ENCODE measurements at places on chromosomes 3 and 15. TPM values are rescaled to one million over a fixed set of nuclear protein-coding genes. Genes with fewer than 3 reads are reported as not detected.

Gene COL6A6
- 0.13 TPM for total RNA-seq

Gene C3orf70
- total RNA-seq = 7.6 TPM

Gene INSYN1
- total RNA-seq = 43.7 TPM

Gene CELSR3
- total RNA-seq = 0.92 TPM

Gene MCF2L2
- total RNA-seq = 0.61 TPM

- no peak overlapping the region for H3K27ac ChIP-seq
- no peaks in the 10 kb centered on the region for H3K4me1 ChIP-seq
- DNase-seq = no peak
- no peaks in the 10 kb centered on the region for H3K36me3 ChIP-seq
- no peaks in the 10 kb centered on the region for H3K27me3 ChIP-seq
Observed at GRCh38 chr15:86163816-86164215, 84.1 kb downstream of the AGBL1 start.

DNA sequence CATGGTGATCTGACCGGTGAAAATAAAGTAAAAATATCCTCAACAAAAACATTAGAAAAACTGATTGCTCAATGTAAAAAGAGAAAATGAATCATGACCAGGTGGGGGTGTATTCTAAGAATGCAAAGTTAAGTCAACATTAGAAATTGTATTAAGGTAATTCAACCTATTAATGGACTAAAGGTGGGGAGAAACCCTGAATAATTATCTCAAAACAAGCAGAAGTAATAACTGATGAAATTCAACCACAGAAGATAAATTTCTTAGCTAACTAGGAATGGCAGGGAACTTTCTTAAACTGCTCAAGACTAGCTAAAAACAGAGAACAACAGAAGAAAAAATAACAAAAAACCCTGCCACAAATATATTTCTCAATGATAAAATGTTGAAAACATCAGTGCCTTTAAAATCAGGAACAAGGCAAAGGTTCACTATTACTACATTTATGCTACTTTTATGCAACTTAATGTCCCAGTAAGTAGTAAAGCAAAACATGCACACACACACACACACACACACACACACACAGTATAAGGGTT, 204.4 kb upstream of the THBS1 start:
- H3K36me3 ChIP-seq = no peaks in the 10 kb centered on the region
- H3K27ac ChIP-seq = no peak overlapping the region
- no peaks in the 10 kb centered on the region for H3K27me3 ChIP-seq
- no peak for DNase-seq
- no peak overlapping the region for H3K4me3 ChIP-seq

DNA sequence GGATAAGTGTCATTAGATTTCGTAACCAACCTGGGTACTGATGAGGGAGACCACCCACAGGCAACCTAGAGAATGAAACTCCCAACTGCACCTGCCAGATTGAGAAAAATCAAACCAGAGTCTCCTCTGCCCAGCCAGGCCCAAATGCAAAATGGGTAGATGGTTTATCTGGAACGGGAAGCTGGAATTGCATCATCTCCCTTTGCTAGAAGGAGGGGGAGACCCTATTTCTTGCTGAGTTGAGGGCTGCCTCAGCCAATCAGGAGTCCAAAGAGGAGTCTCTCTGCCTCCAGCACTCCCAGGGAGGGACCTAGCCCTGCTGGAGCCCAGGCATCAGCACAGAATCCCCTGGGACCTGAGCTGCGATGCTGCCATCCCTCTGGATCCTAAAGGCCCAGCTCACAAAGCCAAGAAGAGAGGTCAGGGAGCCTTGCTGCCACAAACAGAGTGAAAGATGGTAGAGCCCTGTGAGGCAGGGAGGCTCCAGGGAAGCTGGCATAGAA, 8.1 kb downstream of the RMDN3 start:
- no peak for DNase-seq
- H3K36me3 ChIP-seq = no peaks in the 10 kb centered on the region
- H3K4me3 ChIP-seq = no peak overlapping the region

DNA sequence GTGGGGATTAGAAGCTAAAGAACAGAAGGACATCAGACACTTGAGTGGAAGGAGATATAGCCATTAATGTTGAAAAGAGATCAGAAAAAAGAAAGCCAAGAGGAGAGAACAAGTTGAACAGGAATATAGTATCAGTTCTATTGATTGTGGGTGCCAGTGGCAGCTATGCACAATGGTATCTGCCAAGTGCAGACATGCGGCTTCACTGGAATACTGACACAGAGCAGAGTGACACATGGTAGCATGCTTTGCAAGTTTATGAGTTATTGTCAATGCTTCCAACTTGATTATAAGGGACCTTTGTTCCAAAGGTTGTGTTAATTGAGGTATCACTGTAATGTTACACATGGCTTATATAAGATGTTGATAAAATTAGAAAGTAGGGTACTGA, 42.0 kb upstream of the TP63 start:
- no peaks in the 10 kb centered on the region for H3K36me3 ChIP-seq
- no peaks in the 10 kb centered on the region for H3K27me3 ChIP-seq
- H3K4me1 ChIP-seq = no peaks in the 10 kb centered on the region
- no peak overlapping the region for H3K4me3 ChIP-seq
- no peak overlapping the region for H3K27ac ChIP-seq

GRCh38 chr3:122689587-122689986, 8.9 kb downstream of the PARP14 start:
- no peak overlapping the region for H3K4me3 ChIP-seq
- H3K4me1 ChIP-seq = no peaks in the 10 kb centered on the region
- no peak for DNase-seq
- no peaks in the 10 kb centered on the region for H3K27me3 ChIP-seq

- no peak for DNase-seq
- H3K27me3 ChIP-seq = no peaks in the 10 kb centered on the region
- no peak overlapping the region for H3K4me3 ChIP-seq
- H3K4me1 ChIP-seq = no peaks in the 10 kb centered on the region
- H3K27ac ChIP-seq = no peak overlapping the region
Observed at GRCh38 chr3:169674090-169674489, 10.6 kb upstream of the MECOM start.

- H3K27me3 ChIP-seq = no peaks in the 10 kb centered on the region
- no peaks in the 10 kb centered on the region for H3K36me3 ChIP-seq
- no peak overlapping the region for H3K4me3 ChIP-seq
- no peak overlapping the region for H3K27ac ChIP-seq
- peaks cover 15% of the 10 kb centered on the region for H3K4me1 ChIP-seq
Observed at GRCh38 chr3:52217409-52217805, 8.0 kb downstream of the TLR9 start.

DNA sequence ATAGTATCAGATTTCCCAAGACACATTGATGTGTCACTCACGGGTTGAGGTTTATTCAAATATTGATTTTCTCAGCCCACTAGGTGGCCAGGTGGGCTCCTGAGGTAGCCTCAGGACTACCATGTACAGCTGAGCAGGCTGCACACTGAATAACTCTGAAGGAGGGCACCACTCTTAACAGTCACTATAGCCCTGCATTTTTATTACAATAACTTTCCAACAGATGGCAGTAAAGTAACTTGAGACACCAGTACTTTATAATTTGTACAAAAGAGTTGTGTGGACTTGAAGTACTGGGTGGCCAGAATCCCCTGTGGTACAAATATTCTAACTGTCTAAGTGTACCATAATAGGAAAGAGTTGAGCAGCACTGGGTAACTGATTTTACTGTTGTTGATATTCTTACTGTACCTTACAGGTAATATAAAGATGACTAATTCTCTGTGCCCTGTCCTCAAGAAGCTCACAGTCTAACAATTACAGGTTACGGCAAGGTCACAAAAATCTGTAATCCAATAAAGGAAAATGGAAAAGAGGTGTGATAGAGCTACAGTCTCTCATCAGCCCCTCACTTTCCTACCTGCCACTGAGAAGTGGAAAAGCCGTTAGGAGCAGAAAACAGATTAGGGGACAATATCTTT, 76.0 kb downstream of the ETFA start:
- no peaks in the 10 kb centered on the region for H3K4me1 ChIP-seq
- no peak overlapping the region for H3K4me3 ChIP-seq
- H3K36me3 ChIP-seq = no peaks in the 10 kb centered on the region

DNA sequence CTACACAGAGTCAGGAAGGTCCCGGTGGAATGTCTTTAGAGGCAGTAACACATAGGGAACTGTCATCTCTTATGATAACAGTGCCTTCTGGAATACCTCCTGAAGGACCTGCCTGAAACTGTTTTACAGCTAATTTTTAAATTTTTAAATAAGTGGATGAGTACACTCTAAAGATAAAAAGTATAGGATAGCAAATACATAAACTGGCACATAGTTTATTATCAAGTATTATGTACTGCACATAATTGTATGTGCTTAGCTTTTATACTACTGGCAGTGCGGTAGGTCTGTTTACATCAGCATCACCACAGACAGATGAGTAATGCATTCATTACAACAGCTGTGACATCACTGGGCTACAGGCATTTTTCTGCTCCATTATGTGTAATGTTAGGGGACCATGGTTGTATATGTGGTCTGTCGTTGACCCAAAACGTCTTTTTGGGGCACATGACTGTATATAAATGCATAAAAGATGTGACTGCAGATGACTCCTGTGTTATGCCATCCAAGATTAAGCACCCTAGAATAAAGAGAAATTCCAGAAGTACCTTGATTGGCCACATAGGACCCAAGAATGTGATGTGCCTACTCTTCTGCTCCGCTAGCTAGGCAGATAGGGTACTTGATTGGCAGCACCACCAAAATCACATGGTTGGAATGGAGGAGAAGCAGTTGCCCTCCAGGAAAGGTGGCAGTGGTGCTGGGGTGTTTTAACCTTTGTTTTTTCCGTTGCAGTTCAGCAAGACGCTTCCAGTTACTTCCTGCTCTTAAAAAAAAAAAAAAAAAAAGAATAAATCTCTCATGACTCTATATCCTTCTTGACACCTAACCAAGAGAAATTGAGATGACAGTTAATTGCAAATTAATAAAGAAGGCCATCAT, 3.3 kb downstream of the VPS8 start:
- peaks cover 5% of the 10 kb centered on the region for H3K4me1 ChIP-seq
- DNase-seq = no peak
- no peak overlapping the region for H3K27ac ChIP-seq
- no peaks in the 10 kb centered on the region for H3K27me3 ChIP-seq
- no peaks in the 10 kb centered on the region for H3K36me3 ChIP-seq

Measured in ovary (tissue), 10 donors.